GF-D8 (cell line): ENCODE measurements at places on chromosomes 2 and 18.
A peak's percentile ranks its signal among the peaks of the same experiment; 100 is the strongest.

DNA sequence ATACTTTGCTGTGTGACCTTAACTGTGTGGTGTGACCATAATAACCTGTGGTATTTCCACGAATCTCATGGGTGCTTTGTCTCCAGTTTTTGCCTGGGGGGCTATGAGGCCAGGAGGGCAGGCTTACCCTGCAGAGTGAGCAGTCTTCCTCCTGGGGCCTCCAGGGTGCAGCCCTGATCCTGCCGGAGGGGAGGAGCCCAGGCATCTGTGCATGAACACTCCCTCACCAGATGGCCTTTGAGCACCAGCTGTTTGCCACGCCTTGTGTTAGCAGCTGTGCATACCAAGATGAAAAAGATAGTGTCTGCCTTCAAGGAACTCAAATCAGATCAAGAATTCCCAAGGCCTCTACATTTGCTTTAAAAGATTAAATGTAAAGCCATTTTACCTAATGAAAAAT lies 75.0 kb upstream of the RBM44 start:
- peak; percentile 23 for DNase-seq

DNA sequence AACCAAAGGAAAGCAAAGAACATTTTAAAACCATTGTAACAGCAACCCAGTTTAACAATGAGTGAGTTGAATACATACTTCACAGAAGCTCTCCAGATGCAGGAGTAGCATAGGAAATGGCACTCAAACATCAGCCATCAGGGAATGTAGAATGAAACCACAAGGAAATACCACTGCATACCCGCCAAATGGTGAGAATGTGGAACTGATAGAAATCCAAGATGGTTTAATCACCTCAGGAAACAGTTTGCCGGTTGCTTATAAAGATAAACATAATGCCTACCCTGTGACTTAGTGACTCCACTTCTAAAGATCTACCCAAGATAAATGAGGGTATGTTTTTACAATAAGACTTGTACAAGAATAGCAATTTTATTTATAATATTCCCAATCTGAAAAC lies 132.0 kb downstream of the GALNT1 start:
- DNase-seq = peak; percentile 22

DNA sequence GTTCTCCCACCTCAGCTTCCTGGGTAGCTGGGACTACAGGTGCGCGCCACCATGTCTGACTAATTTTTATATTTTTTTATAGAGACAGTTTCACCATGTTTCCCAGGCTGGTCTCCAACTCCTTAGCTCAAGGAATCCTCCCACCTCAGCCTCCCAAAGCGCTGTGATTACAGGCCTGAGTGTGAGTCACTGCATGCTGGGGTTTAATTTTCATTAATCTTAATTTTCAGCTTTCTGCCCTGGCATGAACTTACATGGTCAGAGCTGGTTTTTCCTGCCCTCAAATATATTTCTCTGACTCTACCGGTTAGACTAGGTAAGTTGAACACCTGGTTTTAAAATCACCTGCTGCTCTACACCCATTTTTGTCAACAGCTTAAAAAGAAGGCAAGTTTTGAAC lies 3.1 kb downstream of the MARCHF7 start:
- DNase-seq = no peak

DNA sequence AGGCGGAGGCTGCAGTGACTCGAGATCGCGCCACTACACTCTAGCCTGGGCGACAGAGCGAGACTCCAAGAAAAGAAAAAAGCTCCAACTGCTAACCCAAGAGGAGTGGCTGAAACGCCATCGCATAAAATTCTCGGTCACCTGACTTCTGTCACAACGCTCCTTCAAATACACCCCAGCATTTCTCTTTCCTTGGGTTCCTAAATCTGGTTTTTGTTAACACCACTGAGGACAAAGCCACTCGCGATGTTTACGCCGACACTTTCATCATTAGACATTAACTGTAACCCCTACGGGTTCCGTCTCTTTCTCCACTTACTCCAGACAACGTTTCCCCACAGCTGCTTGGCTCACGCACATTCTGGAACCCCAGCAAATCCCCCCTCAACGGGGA lies 679 bp downstream of the CLK1 start:
- no peak for DNase-seq

- DNase-seq = no peak
These were observed 21.1 kb downstream of the KIF5C start for GRCh38 chr2:148896136-148896535.
